ENCODE measurements at places on chromosomes 5 and 9.

GRCh38 chr5:79746642-79747569 is 57.3 kb downstream of the CMYA5 start:
- DNase-seq = no peak

GRCh38 chr9:124747065-124747464 is 24.0 kb downstream of the NR6A1 start:
- no peak for DNase-seq

GRCh38 chr9:106479679-106480078 is 383.3 kb upstream of the ZNF462 start:
- DNase-seq = no peak

GRCh38 chr5:43155394-43156096 is 34.8 kb downstream of the ZNF131 start:
- no peak for DNase-seq

- DNase-seq = no peak
Measured at GRCh38 chr9:113519426-113520108, 56.0 kb downstream of the RGS3 start.

GRCh38 chr5:42301349-42301748 is 121.9 kb upstream of the GHR start:
- DNase-seq = no peak

- DNase-seq = no peak
Measured at GRCh38 chr9:124860582-124861341, 995 bp downstream of the RPL35 start.

GRCh38 chr5:53166183-53166495 is 56.6 kb upstream of the MOCS2 start:
- DNase-seq = no peak
